Stimulated activated naive CD4-positive, alpha-beta T cell treated with Interleukin-2 at 50 U/mL for 16 hours (primary cell): ENCODE measurements at places on chromosomes 13 and 19.
A peak's percentile ranks its signal among the peaks of the same experiment; 100 is the strongest.

- no peak for DNase-seq
Measured at GRCh38 chr13:84294576-84294975, 412.3 kb upstream of the SLITRK1 start.

DNA sequence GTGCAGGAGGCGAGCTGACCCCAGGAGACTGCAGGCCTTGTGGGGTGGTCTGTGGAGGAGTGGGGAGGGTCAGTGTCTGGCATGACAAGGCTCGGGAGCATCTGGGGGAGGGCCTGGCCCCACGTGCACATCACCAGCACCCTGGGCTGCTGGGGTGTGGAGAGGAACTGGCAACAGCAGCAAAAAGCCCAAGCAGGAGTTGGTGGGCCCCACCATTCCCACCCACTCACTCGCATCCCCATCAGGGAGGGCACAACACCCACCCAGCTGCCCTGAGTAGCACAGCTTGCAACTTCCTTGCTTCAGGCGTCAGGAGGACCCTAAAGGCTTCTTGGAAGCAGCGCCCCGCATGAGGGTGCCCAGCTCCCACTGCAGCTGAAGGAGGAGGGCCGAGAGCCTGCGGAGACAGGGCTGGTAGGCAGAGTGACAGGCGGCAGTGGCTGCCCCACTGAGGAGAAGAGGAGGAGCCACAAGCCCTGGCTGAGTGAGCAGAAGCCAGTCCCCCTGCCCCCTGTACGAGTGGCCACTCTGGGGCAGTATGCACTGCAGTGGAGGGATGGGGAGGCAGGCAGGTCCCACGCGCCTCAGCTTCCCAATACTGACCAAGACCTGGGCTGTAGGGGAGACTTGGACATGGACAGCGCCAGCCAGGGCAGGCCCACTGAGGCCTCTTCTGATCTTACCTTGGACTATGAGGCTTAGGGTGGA lies 26.5 kb downstream of the ELL start:
- DNase-seq: no peak

DNA sequence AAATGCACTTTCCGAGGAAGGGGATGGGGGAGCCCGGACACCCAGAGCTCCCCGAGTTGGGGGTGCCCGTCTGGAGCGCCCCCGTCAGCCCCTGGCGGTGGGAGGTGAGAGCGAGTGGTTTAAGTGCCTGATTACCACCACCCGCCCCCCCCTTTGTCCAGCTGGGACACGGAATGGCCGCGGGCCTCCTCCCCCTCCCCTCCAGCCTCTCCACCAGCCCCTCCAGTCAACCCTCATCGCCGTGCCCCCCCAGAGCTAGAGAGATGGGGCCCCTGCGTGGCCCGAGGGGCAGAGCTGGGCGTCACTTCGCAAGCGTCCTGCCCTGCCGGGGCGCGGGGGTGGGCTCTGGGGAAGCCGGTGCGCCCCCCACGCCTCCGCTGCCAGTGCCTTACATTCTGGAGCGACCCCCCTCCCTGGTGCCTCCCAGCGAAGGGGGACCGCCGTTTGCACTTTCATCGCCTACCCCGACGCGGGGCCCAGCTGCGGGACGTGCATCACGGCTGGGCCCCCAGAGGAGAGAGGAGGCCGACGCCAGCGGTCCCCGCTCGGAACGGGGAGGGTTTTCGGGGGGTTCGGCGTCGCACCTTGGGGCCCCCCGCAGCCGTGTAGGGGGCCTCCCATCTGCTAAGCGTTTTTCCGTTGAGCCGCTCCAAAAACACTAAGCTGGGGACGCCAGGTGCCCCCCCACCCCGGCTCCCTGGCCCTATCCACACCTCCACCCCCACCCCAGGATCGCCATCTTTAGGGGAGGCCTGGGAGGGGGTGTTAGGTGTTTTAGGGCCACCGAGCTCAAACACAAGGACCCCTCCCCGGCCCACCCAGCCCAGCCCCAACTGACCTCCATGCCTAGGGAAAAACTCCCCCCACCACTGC lies 16.4 kb downstream of the SMIM24 start:
- no peak for DNase-seq

- DNase-seq: no peak
Measured at GRCh38 chr13:82772816-82773215, 1109.5 kb downstream of the SLITRK1 start.

GRCh38 chr19:1079566-1080111 lies 12.7 kb downstream of the ARHGAP45 start:
- peak; percentile 75 for DNase-seq

- no peak for DNase-seq
Measured at GRCh38 chr13:113635048-113635420, 23.0 kb downstream of the ATP4B start.

DNA sequence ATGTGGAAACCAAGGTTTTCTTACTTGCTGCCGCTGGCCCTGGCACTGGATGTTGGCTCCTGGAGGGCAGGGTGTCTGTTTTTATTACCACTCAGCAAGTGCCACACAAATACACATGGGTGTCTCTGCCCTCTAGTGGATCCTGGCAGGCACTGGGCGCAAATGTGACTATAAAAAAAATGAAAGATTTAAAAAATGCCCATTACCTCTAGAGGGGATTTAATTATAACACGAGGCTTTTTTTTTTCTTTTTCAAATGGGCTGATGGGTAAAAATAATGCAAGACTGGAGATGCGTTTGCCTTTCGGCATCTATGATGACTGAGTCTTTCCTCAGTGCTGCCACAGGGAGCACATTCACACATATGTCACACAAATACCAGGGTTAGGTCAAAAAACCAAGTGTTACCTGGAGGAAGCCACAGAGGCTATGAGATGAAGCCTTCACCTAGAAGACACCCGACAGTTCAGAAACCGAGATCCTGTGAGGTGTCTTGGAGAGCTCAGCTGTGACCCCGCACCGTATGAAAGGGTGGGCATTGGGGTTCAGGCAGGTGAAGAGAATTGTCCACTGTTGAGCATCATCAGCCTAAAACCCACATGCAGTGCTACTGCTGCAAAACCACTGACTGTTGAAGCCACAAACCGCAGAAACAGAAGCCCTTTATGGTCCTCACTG lies 25.7 kb downstream of the CHAMP1 start:
- peak; percentile 29 for DNase-seq

DNA sequence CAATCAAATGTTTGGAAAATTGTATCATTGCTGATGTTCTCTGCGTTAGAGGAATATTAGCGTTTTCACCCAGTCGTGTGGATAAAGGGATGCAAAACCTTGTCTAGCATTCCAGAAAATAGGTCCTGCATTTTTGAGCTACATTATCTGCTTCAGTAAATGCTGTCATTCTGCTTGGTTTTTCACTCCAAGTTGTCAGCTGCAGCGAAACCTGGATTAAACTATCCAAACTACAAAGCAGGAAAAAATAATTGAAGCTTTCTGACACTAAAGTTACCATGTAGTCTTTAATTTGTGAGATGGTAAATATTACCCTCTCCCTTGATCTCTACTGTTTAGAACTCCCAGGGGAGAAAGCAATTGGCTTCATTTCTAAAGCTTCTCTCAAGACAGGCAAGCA lies 1795.5 kb upstream of the PRR20A start:
- no peak for DNase-seq

- DNase-seq: no peak
Measured at GRCh38 chr19:7918615-7919421, 1.3 kb upstream of the SNAPC2 start.

GRCh38 chr13:98984118-98984517 lies 6.3 kb upstream of the DOCK9 start:
- DNase-seq: no peak
